ENCODE measurements at places on chromosomes 7 and 10.
A peak's percentile ranks its signal among the peaks of the same experiment; 100 is the strongest.

- DNase-seq, result no peak
These were observed 181.7 kb downstream of the PLXNA4 start for GRCh38 chr7:132394283-132395198.

GRCh38 chr7:42593860-42594259 is 318.0 kb downstream of the C7orf25 start:
- DNase-seq, result no peak

GRCh38 chr7:79790656-79791262 is 337.3 kb upstream of the MAGI2 start:
- no peak for DNase-seq

GRCh38 chr7:132691201-132691600 is 114.9 kb upstream of the PLXNA4 start:
- DNase-seq, result no peak

DNA sequence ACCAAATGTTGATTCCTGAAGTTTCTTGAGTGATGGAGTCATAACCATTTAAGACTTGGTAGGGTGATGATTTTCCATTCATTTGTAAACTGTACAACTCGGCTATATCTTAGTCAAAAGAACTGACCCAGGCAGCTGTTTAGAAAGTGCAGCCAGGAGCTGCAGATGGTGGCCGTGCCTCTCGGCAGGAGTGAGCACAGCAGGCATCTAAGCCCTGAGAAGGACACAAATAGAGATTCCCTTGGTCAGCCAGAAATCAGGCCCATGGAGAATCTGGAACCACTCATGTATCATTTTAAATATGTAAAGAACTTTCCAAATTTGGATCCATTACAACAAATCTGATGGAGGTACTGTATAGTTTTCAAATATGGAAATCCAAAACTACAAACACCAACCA is 177.0 kb upstream of the AKR1E2 start:
- no peak for DNase-seq

- peak; percentile 85 for DNase-seq
These were observed at the start of gene PARP12 for GRCh38 chr7:140062528-140063299. PARP12 (minus strand) TSS chr7:140062951; CDS start chr7:140062847, 104 bp downstream.

DNA sequence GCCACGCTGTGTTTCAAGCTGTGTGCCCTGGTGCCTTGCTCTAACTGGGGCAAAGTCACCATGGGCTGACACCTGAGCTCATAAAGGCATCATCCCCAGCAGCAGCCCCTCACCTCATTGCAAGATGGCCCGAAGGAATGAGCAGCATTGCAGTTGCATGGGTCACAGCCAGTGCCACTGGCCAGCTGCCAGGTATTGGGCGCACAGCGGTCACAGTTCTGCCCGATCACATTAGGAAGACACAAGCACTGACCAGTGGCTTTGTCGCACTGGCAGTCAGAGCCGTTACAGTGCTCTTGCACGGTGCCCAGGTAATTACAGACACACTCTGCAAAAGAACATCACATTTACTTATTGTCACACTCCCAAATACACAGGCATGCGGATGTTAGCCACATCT is 51.1 kb downstream of the LAMB1 start:
- DNase-seq, result no peak

DNA sequence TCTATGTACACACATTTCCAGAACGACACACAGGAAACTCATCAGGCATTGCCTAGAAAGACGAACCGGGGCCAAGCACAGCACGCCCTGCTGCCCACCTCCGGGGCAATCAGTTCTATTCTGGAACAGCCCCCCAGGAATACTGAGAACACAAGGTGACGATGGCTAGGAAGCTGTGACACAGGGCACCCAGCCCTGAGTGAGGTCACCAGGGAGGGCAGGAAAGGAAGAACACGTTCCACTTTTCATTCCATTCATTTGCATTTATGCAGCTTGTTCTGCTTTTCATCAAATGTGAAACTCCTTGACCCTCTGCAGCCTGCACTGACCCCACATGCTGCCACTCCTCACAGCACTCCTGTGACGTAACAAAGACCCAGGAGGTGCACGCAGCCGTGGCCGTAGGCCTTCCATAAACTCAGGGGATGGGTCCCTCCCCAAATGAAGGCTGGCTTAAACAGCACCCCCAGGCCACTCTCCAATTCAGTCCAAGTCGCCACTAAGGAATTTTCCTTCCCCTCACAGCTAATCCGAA is 28.9 kb downstream of the MAD1L1 start:
- DNase-seq, result no peak

DNA sequence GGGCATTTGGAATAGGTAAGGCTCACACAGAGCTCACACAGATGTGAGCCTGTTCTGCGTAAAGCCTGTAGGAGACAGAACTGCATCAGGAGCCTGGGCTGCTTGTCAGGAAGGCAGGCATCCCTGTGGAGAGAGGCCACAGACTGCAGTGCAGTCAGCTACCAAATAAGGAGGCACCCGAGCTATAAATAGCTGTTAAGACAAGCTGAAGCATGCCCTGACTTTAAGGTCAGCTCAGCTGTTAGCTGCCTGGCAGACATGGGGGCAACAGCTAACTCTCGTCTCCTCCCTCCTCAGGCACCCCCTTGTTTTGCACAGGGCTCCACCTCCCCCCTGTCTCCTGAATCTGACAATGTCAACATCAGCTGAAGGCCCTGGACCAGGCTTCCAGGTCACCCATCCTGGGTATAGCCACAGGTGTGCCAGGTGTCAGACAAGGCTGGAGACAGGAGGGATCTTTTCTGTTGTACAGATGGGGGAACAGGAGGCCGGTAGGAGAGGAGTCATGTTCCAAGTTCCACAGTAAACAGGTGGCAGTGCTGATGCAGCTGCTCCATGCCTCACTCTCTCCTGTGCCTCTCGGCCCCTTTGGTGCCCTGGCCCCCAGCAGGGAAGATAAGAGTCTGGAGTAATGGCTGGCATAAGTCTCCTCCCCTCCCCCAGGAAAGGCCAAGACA is 27.6 kb upstream of the MKRN1 start:
- DNase-seq, result no peak

GRCh38 chr7:5284304-5285281 is 1.9 kb downstream of the SLC29A4 start:
- DNase-seq, result no peak

DNA sequence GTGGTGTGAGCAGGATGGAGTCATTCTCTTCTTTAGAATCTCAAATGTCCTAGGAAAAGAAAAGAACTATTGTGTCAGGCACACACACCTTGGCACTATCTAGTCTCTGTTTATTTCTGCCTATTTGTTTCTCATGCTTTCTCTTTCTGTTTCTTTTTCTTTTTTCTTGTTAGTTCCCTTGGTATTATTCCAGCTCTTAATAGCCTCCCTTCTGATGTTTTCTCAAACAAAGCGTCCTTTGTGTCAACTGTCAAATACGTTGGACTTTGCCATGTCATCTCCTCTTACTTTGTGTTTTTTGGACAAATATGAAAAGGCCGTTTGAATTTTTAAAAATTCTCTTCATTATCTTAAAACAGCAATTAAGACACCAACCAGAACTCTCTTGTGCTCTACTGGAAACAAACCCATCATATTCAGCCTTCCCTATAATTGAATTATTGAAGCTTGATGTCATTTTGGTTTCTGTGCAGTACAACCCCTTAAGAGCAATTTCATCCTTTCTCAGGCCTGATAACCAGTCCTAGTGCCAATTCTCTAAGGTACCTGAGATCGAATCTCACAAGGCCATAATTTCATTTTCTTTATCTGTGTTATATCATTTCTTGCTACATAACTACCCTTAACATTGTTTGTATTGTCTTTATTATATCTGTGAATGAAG is 497.8 kb upstream of the NRP1 start:
- no peak for DNase-seq

DNA sequence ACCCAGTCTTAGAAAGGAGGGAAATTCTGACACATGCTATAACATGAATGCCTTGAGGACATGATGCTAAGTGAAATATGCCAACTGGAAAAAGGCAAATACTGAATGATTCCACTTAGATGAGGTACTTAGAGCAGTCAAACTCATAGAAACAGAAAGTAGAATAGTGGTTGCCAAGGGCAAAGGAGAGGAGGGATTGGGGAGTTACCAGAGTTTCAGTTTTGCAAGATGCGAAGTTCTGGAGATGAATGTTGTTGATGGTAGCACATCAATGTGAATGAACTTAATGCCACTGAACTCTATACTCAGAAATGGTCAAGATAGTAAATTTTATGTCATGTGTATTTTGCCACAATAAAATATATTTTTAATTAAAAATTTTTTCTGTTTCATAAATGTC is 38.9 kb downstream of the DRGX start:
- no peak for DNase-seq

DNA sequence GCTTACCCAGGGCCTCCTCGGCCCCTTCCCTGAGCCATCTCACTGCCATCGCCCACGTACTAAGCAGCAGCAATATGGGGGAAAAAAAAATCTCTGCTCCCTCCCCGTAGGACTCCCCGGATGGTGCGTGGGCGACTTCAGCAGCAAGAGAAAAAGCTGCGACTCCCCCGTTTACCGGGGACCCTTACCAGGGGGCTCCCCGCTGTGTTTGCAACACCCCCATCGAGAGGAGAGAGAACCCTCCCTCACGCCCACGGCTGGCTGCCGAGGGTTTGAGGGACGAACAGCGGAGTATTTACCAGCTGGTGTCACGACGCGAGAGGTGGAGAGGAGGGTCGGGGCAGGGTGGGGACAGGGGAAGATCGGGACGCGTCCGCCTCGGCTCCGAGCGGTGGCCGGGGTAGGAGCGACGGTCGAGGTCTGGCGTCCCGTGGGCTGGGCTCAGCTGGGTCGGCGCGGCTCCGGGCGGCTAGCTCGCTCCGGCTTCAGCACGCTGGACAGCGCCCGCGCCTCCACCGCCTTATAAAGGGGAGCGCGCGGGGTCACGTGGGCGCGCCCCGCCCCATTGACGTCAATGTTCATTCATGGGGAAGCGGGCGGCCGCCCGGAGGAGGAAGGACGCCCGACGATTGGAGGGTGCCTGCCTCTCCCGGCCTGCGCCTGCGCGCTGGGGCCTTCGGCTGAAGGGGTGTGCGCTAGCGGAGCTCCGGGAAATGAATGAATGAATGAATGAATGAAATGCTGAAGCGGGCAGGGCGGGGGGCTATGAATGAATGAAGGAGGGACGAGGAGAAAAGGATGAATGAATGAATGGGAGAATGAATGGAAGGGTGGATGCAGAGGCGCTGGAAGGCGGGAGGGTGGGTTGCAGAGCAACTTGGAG is at the start of gene VGF:
VGF (minus strand) TSS at position 495 of the 883 bp plus-strand sequence. CDS start 726 bp downstream, outside the sequence.
- peak; percentile 90 for DNase-seq

DNA sequence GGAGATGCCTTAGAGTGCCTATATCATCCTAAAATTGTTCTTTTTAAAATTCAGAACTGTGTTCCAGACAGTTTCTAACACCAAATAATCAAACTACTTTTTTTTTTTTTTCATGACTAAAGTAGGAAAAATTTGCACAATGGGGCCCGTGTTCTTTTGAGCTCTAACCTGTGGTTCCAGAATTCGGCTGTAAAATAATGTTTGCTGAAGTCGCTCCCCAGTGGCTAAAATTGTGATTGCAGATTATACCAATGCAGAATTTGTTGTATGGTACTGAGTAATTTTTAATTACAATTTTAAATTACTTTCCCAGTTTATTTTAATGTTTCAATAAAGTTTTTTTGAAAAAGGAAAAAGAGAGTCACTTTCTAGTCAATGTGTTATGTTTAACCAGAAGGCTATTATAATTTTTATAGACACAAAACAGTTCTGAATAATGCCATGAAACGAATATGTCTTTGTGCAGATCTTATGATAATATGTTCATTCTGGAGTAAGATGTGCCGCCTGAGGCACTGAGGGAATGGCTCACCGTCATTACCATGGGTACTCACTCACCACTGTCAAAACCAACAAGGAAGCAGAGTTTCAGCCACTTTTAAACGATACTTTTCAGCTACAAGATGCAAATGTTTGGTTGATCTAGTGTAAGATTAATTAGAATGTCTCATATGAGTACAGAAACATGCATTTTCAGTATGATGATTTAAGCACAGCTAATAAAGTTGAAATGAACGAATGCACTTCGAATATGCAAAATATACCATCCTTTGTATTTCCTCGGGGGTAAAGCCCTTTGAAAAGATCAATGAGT is 173.6 kb downstream of the PRKCQ start:
- peak; percentile 27 for DNase-seq

- no peak for DNase-seq
These were observed 91.1 kb upstream of the CACNA2D1 start for GRCh38 chr7:82534684-82535083.

- peak; percentile 60 for DNase-seq
These were observed 50.6 kb upstream of the ITGB1 start for GRCh38 chr10:33008499-33009243.

GRCh38 chr7:37915438-37915837 is 1.2 kb downstream of the SFRP4 start:
- no peak for DNase-seq

DNA sequence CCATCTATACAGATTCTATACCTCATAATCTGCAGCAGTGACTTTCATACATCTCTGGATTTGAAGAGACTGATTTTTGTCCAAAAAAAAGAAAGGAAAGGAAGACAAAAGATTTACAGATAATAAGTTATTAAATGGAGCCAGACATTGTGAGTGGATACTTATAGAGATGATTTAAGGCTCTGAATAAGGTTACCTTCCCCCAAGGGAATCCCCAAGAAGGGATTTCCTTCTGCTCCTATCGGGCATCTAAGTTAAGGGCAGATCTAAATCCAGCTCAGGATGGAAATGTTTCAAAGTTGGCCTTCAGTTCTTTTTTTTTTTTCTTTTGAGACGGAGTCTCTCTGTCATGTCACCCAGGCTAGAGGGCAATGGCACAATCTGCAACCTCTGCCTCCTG is 97.6 kb downstream of the ST8SIA6 start:
- DNase-seq, result no peak

DNA sequence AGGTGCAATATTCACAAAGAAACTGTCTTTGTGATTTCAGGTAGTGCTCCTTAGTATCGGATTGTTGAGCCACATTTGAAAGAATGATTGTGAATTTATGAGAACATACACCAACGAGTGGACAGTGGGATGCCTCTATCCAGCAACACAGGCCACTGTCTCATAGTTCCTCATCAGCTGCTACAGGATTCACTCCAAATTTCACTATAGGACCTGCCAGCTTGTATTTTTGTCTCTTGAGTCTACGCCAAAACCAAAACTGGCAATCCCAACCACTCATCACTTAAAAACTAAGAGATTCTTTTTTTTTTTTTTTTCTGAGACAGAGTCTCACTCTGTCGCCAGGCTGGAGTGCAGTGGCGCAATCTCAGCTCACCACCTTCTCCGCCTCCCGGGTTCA is 964.5 kb downstream of the CNTNAP2 start:
- DNase-seq, result no peak

DNA sequence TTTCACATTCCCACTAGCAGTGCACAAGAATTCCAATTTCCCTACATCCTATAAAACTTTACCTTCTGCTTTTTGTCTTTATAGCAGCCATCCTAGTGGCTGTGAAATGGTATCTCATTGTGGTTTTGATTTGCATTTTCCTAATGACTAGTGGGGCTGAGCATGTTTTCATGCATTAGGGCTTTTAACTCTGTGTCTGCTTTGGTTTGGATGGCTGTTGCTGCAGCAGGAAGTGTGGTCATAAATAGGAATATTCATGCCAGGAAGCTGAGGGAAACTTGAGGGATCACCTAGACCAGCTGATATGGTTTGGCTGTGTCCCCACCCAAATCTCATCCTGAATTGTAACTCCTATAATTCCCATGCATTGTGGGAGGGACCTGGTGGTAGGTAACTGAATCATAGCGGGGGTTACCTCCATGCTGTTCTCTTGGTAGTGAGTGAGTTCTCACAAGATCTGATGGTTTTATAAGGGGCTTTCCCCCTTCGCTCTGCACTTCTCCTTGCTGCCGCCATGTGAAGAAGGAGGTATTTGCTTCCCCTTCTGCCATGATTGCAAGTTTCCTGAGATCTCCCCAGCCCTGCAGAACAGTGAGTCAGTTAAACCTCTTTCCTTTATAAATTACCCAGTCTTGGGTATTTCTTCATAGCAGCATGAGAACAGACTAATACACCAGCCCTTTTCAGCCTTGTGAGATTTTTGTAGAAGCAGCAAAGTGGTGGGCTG is 181.8 kb upstream of the PITRM1 start:
- no peak for DNase-seq

All from activated CD4-positive, alpha-beta T cell treated with anti-CD3 and anti-CD28 coated beads, Interleukin-2, amount 50 U/mL, for 4 hours (primary cell).